ENCODE measurements at places on chromosomes 7 and 10. TPM values are rescaled to one million over a fixed set of nuclear protein-coding genes. Genes with fewer than 3 reads are reported as not detected.

DNA sequence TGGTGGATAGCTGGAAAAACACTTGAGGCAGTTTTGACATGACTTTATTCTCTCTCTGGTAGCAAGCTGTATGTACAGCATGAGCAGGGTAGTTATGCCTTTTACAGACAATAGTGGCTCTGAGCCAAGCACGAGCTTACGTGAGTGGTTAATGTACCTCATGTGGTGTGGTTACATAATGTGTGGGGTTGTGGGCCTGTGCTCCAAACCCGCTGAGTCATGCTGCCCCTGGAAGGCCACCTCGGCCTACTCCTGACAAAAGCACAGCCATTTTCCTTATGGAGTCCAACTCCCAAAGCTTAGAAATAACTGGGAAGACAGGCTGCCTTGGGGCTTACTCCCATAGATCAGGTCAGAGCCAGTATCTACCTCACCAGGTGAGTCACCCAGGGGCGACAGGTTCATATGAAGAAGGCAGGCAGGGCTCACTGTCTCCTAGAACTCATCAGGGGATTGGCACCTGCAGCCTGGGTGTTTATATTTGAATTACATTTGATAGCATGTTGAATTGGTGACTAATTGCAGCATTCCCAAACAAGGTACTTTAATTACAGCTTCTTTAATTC, 404.5 kb downstream of the ADRA2A start:
- no peak overlapping the region for H3K4me3 ChIP-seq
- H3K36me3 ChIP-seq: no peaks in the 10 kb centered on the region
- no peak overlapping the region for H3K27ac ChIP-seq

GRCh38 chr7:158444501-158445420, 142.9 kb downstream of the PTPRN2 start:
- H3K36me3 ChIP-seq: no peaks in the 10 kb centered on the region
- peaks cover 29% of the 10 kb centered on the region for H3K4me1 ChIP-seq
- no peak overlapping the region for H3K4me3 ChIP-seq
- no peak for DNase-seq
- H3K27ac ChIP-seq: no peak overlapping the region

DNA sequence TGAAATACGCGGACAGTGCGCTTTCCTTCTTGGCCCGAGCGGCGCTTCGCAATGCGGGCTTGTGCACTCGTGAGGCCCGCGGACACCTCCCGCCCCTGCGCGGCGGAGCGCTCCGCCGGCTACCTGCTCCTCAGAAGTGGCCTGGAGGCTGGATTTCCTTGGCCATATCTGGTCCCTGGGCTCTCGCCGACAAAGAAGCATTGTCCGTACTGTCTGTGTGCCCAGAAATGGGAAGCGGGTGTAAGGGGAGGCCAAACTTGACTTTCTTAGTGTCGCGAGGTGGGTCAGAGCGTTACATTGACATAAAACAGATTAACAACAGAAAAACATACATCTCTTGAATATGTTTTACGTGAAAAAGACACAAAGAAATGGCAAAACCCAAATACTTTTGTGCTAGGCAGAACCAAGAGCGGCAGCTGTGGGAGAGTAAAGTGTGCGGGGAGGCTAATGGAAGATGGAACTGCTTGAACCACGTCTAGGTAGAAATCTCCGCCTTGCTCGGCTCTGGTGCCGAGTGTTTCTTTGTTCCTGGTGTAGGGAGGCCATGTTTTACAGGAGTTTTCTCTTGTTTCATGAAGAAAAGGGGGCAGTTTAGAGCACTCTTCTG, 1.4 kb downstream of the LANCL2 start:
- H3K36me3 ChIP-seq: no peaks in the 10 kb centered on the region
- peaks cover 23% of the 10 kb centered on the region for H3K4me1 ChIP-seq
- DNase-seq: no peak
- peak overlapping the region; percentile 100 for H3K4me3 ChIP-seq

DNA sequence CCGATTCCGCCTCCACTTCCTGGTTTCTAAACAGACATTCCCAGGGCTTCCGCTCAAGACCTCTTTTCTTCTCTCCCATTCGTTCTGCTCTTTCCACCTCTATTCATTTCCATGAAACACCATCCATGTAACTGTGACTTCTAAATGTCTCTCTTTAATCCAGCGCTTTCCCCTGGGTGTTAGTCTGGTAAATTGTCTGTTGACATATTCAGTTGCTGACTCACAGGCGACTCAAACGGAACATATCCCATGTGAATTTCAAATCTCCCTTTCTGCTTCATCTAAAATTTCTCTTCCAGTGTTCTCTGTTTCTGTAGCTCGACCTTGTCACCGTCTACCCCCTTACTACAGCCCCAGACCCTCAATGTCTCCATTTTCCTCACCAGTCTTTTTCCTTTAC, 119.1 kb downstream of the PFKFB3 start:
- H3K36me3 ChIP-seq: no peaks in the 10 kb centered on the region
- no peak overlapping the region for H3K4me3 ChIP-seq
- no peak for DNase-seq
- H3K27ac ChIP-seq: no peak overlapping the region
- H3K27me3 ChIP-seq: no peaks in the 10 kb centered on the region

DNA sequence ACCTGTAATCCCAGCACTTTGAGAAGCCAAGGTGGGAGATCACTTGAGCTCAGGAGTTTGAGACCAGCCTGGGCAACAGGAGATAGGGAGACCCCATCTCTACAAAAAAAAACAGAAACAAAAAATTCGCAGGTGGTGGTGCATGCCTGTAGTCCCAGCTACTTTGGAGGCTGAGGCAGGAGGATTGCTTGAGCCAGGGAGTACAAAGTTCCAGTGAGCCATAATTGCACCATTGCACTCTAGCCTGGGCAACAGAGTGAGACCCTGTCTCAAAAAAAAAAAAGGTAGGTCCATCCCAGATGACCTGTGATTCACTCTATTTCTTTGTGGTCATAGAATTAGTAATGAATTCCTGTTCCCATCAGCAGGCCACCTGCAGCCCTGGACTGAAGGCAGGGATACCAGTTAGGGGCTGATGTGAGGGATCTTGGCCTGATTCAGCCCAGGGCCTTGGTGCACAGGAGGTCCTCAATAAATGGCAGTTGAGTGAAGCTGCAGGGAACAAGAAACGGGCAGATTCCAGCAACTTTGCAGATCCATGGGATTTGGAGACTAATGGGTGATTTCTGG, at the start of gene MYH16:
MYH16 (plus strand) TSS at position 364 of the 570 bp plus-strand sequence.
- H3K27ac ChIP-seq: no peak within 1 kb of the TSS

GRCh38 chr10:84366041-84366440, 37.7 kb downstream of the CCSER2 start:
- no peak overlapping the region for H3K27ac ChIP-seq
- DNase-seq: no peak

DNA sequence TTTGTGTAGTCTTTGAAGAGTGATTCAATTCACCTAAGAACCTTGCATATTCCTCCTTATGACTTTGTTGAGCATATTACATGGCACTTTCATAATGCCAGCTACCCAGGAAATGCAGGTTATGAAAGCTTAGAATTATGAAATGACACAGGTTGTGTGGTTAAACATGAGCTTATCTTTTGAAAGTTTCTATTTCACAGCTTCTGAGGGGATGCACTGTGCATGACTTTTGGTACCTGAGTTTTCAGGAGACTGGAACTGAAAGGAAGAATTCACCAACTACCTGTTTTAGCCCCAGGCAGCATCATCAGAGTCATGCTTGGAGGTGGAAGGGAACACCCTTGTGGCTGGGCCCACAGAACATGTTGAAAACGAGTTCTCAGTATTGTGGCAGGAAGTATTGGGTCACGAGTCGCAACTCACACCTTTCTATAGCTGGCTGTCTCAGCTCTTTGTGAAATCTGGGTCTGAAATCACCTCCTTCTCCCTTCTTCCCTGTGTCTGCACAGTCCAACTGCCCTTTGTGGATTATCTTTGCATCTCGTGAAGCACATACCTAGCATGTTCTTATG, 228.2 kb downstream of the PTEN start:
- DNase-seq: no peak
- no peaks in the 10 kb centered on the region for H3K27me3 ChIP-seq
- no peak overlapping the region for H3K27ac ChIP-seq
- no peaks in the 10 kb centered on the region for H3K36me3 ChIP-seq

DNA sequence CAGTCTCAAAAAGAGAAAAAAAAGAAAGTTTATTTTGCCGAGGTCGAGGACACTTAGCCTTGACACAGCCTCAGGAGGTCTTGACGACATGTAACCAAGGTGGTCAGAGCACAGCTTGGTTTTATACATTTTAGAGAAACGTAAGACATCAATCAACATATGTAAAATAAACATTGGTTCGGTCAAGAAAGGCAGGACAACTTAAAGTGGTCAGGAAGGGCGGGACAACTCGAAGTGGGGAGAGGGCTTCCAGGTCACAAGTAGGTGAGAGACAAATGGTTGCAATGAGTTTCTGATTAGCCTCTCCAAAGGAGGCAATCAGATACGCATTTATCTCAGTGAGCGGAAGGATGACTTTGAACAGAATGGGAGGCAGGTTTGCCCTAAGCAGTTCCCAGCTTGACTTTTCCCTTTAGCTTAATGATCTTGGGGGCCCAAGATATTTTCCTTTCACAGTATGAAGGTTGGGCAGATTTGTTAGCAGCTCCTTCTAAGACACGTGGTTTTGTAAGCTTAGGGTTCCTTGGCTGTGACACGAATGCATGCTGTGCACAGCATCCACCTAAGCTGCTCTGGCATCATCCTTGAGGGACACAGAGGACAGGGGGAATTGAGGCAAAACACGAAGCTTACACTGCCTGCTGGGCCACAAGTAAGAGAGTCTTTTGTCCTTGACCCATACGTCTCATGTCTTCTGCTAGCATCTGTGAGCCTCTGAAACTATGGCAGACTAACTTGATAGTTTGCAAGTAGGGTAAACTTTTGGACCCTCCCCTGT, 3.3 kb upstream of the VDAC2 start:
- H3K27ac ChIP-seq: no peak overlapping the region
- no peaks in the 10 kb centered on the region for H3K27me3 ChIP-seq
- H3K4me3 ChIP-seq: no peak overlapping the region
- peaks cover 15% of the 10 kb centered on the region for H3K4me1 ChIP-seq

GRCh38 chr10:27911539-27911938, 87.3 kb downstream of the ODAD2 start:
- no peaks in the 10 kb centered on the region for H3K27me3 ChIP-seq
- H3K4me3 ChIP-seq: no peak overlapping the region
- DNase-seq: no peak
- no peak overlapping the region for H3K27ac ChIP-seq
- no peaks in the 10 kb centered on the region for H3K4me1 ChIP-seq

GRCh38 chr10:84675060-84675459, 346.7 kb downstream of the CCSER2 start:
- H3K36me3 ChIP-seq: no peaks in the 10 kb centered on the region
- no peaks in the 10 kb centered on the region for H3K27me3 ChIP-seq
- no peak for DNase-seq
- no peak overlapping the region for H3K27ac ChIP-seq
- H3K4me3 ChIP-seq: no peak overlapping the region
- no peaks in the 10 kb centered on the region for H3K4me1 ChIP-seq

Gene GAD2
- 11.7 TPM for total RNA-seq

Gene MASTL
- 4.3 TPM for total RNA-seq

Gene KBTBD2
- 13.5 TPM for total RNA-seq

Gene ATP5F1C
- 148 TPM for total RNA-seq

Gene PTPRZ1
- 18.5 TPM for total RNA-seq

Data from body of pancreas (tissue), 4 donors.